HFFc6 (cell line): ENCODE measurements at places on chromosomes 3 and 15.

- DNase-seq = no peak
Observed at GRCh38 chr3:136678981-136679380, 73.2 kb downstream of the STAG1 start.

- DNase-seq = no peak
Observed at GRCh38 chr3:126542340-126543241, 16.1 kb downstream of the C3orf22 start.

- peak; percentile 28 for DNase-seq
Observed at GRCh38 chr3:132268956-132269355, 48.3 kb upstream of the ACP3 start.

DNA sequence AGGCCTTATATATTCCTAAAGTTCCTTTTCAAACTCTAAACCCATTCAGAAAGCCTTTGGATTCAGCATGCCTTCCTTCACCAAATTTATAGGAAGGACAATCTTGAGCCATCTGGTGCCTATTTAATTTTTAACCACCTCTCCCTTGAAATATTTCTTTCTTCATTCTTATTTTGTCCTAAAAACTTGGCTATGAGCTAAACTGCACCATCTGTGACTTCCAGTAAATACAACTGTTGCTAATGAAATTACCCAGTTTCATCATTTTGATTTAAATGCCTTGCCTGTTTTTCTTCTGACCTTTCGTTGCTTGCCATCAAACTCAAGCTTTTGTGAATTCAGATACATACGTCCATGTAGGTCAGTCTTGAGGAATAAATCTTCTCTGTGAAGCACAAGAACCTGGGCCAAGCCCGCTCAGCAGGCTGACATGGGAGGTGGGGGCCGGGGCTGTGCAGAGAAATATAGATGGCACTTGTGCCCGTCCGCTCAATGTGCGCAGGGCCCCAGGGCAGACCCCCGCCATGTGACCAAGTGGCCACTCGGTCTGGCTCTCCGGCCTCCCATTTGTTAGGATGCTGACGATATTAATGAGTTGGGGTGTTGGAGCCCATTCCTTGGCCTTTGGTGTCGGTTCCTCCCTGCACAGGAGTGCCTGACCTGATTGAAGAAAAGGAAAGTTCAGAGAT lies 335.9 kb downstream of the VPS13C start:
- DNase-seq = no peak

- DNase-seq = no peak
Observed at GRCh38 chr15:25184356-25185155, 229.8 kb downstream of the SNRPN start.

- DNase-seq = peak; percentile 76
Observed at GRCh38 chr3:45199837-45200648, 26.0 kb downstream of the TMEM158 start.

DNA sequence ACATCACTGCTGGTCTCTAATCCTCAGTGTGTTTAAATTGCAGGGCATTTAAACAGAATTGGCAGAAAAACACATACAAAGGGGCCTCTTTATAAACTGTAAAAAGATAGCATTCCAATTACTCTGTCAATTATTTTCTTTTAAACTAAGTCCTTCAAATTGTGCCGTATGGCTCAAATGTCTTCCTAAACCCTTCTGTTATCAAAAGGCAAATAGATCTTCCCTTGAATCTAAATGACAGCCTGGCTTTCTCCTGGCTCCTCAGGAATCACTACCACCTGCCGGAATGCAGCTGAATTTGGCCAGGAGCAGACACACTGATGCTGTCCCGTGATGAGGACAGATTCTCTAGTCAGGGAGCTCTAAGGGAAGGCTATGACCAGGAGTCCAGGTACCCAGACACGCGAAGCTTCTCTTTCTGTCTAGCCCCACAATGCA lies 85.6 kb downstream of the IGF2BP2 start:
- DNase-seq = no peak

DNA sequence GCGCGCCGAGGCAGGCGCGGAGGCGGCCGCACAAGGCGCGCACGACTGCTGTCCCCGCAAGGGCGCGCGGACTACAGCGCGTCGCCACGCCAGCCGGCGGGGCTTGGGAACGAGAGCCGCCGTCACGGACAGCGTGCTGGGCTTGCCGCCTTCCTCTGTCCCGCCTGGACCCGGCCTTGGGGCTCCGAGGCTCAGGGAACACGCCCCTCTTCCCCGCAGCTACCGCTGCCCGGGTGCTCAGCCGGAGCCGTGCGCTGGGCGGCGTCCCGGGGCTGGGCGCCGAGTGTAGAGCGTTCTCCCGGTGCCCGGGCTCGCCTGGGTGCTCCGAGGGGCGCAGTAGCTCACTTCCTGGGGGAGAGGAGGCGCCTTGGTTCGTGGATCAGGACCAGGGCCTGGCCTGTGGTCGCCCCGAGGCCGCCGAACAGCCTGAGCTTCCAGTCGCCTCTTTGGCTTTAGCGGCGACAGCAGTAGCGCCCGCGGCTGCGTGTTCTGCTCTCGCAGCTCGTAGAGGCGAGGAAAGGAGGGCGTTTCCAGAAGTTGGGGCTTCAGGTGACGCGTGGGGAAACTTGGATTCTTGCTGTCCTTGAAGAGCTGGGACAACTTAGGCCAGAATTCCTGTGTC lies 226.7 kb upstream of the C2CD4B start:
- peak; percentile 12 for DNase-seq

DNA sequence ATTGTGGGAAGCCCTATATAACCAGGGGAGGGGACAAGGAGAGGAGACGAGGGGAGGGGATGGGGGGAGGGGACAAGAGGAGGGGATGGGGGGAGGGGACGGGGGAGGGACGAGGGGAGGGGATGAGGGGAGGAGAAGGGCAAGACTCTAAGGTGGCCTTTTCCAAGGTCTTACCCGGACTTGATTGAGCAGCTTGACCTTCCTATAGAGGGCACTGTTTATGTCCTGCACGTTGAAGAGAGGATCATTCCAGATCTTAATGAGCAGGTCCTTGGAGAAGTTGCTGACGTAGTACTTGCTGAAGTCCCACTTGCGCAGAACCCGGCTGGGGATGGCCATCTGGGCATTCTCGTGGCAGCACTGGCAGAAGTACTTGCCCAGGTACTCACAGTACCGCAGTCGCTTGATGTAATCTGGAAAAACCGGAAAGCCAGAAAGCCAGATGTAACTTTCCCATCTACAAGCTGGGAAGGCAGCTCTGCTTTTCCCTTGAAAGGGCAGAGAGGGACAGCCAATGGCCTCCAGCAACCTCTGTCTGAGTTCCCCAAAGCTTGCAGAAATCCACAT lies 55.7 kb downstream of the RUBCN start:
- DNase-seq = no peak

GRCh38 chr3:114496021-114496434 lies 202.2 kb downstream of the TIGIT start:
- DNase-seq = peak; percentile 85

GRCh38 chr3:153090973-153091372 lies 71.1 kb upstream of the RAP2B start:
- no peak for DNase-seq

GRCh38 chr3:31546162-31546561 lies 13.4 kb downstream of the STT3B start:
- no peak for DNase-seq

DNA sequence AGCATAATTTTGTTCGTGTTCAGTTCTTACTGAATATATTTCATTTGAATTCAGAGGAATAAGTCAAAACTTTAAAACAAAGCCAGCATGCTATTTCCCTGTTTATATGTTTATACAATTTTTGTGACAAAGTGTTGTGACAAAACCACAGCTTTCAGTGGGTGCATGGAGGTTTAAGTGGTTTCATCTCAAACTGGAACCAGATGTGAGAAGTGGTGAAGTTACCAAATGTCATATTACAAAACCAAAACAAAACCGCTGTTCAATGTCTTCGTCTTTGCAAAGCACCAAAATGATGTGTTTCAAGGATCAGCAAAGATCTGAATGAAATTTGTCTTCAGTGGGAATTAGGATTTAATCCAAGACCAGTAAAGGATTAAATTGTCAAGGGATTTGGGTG lies 59.3 kb upstream of the OSTN start:
- DNase-seq = no peak

GRCh38 chr3:189563853-189564563 lies 67.2 kb upstream of the TP63 start:
- peak; percentile 57 for DNase-seq

- DNase-seq = peak; percentile 22
Observed at GRCh38 chr3:4889896-4890295, 89.3 kb upstream of the BHLHE40 start.

DNA sequence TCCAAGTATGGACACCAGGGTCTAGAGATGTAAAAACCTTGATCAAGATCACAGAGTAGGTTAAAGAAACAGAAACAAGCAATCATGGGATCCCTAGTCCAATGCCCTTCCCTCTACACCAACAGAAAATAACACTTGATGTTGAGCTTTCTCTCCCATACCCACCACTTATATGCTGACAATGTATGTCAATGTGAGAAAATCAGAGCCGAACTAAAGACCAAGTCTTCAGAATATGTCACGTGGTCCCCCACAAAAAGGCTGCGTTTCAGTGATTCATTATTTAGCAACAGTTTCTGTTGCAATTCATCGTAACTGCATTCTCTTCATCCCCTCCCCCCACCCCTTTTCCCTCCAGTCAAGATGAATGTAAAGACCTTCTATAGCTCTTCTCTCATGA lies 278.9 kb upstream of the STT3B start:
- no peak for DNase-seq

DNA sequence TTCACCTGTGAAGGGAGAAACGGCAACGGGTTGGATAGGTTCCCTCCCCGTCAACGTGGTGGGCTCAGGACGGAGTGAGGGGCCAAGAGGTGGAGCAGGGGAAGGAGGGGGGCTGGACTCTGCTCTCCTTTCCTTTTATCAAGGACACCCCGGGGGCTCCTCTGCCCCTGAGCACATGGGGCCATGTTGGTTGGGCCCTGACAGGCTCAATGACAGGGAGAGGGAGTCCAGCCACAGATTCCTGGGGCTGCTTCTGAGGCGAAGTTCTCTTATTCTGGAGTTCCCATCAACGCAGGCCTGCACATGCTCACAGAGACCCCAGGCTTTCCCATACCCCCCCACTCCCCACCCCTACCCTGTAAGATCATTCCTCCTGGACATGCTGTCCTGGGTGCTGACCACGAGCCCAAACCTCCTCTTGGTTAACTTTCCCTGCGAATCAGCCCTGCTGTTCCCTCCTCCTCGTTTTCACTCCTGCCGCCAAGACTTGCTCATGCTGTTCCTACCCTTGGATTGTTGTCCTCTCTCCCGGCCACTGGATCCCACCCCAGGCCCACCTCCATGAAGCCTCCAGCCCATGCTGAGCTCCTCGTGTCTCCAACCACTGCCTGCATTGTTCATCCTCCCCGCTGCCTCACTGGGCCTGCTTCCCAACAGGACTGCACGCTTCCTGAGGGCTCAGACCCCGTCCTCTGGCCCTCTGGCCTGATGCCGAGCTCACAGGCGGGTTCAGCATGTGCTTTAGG lies 61.2 kb downstream of the SENP2 start:
- no peak for DNase-seq

GRCh38 chr15:73161546-73161945 lies 109.3 kb downstream of the NEO1 start:
- no peak for DNase-seq

- DNase-seq = no peak
Observed at GRCh38 chr3:56751056-56751707, 50.6 kb downstream of the ARHGEF3 start.

GRCh38 chr3:120772081-120772480 lies 29.5 kb downstream of the GTF2E1 start:
- DNase-seq = no peak

DNA sequence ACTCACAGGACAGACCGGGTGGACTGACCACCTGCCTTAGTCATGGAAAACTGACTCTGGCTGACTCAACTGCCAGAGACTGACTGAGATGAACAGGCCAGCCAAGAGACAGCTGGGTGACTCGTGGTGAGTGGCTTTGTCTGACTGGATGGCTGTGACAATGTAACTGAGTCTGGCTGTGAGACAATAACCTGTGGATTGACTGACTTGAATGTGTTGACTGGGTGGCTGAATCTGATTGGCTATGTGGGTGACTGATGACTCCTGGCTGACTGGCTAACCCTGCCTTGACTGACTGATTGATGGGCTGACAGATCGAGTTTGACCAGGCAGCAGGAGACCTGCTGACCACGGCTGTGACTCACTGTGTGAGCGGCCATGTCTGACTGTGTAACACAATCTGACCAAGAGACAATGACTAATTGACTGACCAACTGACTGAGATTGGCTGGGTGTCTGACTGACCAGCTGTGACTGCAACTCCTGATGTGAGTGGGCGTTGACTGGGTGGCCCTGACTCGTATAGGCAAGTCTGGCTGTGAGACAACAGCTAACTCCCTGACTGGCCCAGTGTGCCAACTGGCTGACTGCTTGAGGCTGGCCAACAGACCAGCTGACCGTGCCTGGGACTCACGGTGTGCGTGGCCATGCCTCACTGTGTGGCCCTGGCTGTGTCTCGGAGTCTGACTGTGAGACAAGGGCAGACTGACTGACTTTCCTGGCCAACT lies 509.1 kb downstream of the SHQ1 start:
- peak; percentile 98 for DNase-seq

DNA sequence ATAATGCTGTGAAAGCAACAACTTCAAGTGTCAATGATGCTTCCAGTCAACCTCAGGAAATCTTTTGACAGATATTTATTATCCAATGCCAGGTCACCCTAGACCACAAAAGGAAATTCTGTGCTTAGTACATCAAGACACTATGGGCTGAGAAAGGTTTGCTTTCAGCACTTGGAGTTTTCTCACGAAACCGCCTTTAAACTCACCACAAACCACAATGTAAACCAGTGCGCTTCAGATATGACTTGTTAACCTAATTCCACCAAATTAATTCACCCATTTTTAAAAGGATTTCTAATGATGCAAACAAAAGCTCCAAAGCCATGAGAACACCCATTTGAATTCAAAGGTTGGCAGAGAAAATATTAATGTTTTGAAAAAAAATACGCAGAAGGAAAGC lies 292.9 kb upstream of the NR2F2 start:
- no peak for DNase-seq
